Right cardiac atrium (tissue), 5 donors: ENCODE measurements at places on chromosomes 5 and 9. TPM values are rescaled to one million over a fixed set of nuclear protein-coding genes. Genes with fewer than 3 reads are reported as not detected.

SPATA31E1 gene
- total RNA-seq: not detected

CDKN2A gene
- not detected for total RNA-seq

CD74 gene
- total RNA-seq: 249 TPM

- DNase-seq: no peak
Observed at GRCh38 chr9:4530375-4530774, 40.1 kb downstream of the SLC1A1 start.

DNA sequence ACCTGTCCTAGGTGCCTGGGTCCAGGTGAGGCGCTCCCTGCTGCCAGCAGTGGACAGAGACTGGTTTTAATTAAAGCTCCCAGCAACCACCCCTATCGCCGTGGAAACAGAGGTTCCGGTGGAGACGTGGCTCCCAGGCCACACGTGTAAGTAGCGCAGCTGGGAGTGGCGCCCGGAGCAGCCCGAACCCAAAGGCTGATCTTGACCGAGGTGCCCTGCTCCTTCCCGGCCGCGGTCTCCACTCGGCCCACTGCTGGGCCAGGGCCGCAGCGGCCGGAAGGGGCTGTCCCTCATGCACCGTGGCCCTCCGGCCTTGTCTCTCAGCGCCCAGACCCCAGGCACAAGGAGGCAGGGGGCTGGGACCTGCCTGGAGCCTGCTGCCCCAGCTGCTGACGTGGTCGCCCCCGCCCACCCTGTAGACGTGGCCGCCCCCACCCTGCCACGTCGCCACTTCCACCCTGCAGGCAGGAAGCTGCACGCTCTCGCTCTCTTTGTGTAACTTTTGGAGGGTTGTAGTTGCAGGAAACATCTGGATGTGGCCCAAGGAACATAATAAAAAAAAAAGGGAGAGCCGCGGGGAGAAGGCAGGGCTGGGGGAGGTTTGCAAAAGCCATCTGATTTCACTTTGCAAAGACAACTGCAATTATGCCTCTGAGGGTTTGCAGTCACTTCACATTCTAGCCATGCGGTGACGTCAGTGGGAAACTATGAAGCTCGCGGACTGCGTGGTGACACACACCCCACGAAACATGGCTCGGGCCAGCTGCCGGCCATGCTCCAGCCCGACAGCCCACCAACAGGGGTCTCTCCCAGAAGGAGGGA, 129.9 kb downstream of the RXRA start:
- peak; percentile 95 for DNase-seq
